ENCODE measurements at places on chromosomes 2 and 18.
A peak's percentile ranks its signal among the peaks of the same experiment; 100 is the strongest.

- DNase-seq, result no peak
Observed at GRCh38 chr2:9627310-9627709, 3.5 kb downstream of the YWHAQ start.

DNA sequence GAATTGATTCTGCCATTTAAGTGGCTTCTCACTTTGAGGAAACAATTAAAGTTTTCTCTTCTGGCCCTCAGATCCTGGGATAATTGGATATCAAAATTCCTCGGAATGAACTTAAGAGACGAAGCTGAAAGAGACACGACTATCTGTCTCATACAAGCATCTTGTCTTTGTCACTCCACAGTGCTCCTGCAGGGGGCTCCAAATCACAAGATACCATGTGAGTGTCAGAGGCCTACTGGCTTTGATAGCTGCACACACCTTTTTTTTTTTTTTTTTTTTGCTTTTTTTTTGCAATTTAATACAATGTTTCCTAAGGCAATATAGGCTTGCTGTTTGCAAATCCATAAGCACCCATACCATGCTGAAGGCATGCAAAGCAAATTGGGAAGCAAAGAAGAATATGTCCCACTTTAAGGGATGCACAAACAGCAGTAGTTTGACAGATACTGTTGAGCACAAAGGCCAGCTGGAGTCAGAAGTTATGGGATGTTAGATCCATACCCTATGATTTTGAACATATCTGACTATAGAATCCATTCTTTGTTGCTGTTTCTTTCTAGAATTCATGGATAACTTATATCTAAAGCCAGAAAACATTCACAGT is 109.0 kb upstream of the CBLN2 start:
- DNase-seq, result peak; percentile 1

GRCh38 chr2:164621764-164622105 is 453 bp upstream of the GRB14 start:
- DNase-seq, result no peak

- DNase-seq, result peak; percentile 100
Observed at GRCh38 chr18:394987-395362, 105.5 kb downstream of the COLEC12 start.

- DNase-seq, result no peak
Observed at GRCh38 chr2:202074324-202074723, 1.3 kb downstream of the KIAA2012 start.

DNA sequence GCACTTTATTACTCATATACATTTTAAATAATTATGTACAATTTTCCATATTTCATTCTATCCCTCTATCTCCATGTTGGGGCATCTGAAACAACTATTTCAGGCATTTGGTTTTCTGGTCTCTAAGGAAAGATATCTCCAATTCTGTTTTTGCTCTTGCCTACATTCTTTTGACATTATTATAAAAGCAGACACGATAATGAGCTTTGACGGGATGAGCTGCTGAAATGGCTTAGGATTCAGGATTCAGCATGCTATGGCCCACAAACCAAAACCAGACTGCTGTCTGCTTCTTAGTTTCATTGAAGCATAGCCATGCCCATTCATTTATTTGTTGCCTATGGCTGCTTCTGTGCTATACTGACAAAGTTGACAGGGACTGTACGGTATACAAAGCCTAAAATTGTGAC is 42.7 kb upstream of the GLS start:
- peak; percentile 66 for DNase-seq

GRCh38 chr2:179233626-179234430 is 30.8 kb downstream of the SESTD1 start:
- DNase-seq, result no peak

DNA sequence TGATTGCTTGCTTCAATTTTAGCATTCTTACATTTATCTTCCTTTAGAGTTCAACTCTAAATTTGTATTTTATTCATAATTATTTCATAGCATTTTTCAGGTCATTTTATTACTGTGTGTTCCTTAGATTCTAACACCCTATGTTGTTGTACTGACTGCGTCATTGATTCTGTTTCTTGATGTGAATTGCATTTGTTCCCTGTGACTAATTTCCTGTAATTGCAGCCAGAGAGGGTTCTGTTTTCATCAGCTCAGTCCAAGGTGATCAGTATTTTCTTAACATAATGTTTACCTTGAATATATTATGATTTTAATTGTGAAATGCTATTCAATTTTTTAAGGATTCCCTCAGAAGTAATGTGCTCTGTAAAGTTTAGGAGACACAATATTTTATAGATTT is 970.2 kb upstream of the PIK3C3 start:
- no peak for DNase-seq

GRCh38 chr18:289026-289425 is 21.2 kb upstream of the THOC1 start:
- no peak for DNase-seq

- DNase-seq, result no peak
Observed at GRCh38 chr2:150887926-150888325, 373.7 kb downstream of the RBM43 start.

- no peak for DNase-seq
Observed at GRCh38 chr2:122384768-122385333, 629.4 kb downstream of the TSN start.
